ENCODE measurements at places on chromosomes 7 and 10.
A peak's percentile ranks its signal among the peaks of the same experiment; 100 is the strongest.

GRCh38 chr7:1283337-1283736, 50.7 kb downstream of the UNCX start:
- H3K27me3 ChIP-seq: no peaks in the 10 kb centered on the region
- H3K27ac ChIP-seq: no peak overlapping the region
- DNase-seq: no peak
- H3K4me1 ChIP-seq: no peaks in the 10 kb centered on the region
- no peak overlapping the region for H3K4me3 ChIP-seq
- H3K36me3 ChIP-seq: no peaks in the 10 kb centered on the region

- H3K36me3 ChIP-seq: no peaks in the 10 kb centered on the region
- H3K4me1 ChIP-seq: peaks cover 7% of the 10 kb centered on the region
- no peak overlapping the region for H3K27ac ChIP-seq
- no peak for DNase-seq
- no peaks in the 10 kb centered on the region for H3K27me3 ChIP-seq
Measured at GRCh38 chr7:926061-927030, 28.1 kb downstream of the ADAP1 start.

DNA sequence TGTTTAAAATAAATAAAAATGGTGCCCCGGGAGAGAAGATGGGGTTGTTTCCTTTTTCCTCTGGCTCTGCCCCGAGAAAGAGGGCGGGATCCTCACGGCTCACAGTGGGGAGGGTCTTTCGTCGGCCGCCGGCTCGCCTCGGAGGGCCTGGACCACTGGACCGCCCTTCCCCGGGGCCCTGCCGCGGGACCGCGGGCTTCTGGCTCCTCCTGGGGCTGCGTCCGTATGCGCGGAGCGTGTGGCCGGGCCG, 3.5 kb upstream of the IGF2BP3 start:
- DNase-seq: no peak
- peaks cover 1% of the 10 kb centered on the region for H3K4me1 ChIP-seq
- H3K36me3 ChIP-seq: no peaks in the 10 kb centered on the region
- peak overlapping the region; percentile 50 for H3K27ac ChIP-seq
- H3K27me3 ChIP-seq: no peaks in the 10 kb centered on the region

GRCh38 chr10:128526791-128527375, 400.7 kb upstream of the MKI67 start:
- H3K4me3 ChIP-seq: no peak overlapping the region
- DNase-seq: no peak
- H3K4me1 ChIP-seq: no peaks in the 10 kb centered on the region
- no peak overlapping the region for H3K27ac ChIP-seq
- no peaks in the 10 kb centered on the region for H3K27me3 ChIP-seq

Data from testis (tissue), 5 donors.